Activated T-cell treated with anti-CD3 and anti-CD28 coated beads, Interleukin-2, amount 50 U/mL, for 24 hours (primary cell): ENCODE measurements at places on chromosomes 16 and 17.

DNA sequence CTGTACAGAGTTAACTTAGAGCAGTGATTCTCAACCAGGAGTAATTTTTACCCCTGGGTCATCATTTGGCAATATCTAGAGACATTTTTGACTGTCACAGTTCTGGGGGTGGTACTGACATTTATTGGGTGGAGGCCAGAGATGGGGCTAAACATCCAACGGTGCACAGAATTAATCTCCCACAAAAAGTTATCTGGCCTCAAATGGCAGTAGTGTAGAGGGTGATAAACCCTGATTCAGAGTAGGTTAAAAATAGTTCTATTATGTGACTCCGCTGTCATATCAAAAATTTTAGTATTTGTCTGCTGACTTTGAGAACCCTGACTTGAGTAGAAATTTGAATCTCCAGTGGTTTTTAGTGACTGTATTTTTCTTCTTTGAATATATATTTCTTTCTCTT is 19.1 kb downstream of the VPS35L start:
- DNase-seq, result no peak

DNA sequence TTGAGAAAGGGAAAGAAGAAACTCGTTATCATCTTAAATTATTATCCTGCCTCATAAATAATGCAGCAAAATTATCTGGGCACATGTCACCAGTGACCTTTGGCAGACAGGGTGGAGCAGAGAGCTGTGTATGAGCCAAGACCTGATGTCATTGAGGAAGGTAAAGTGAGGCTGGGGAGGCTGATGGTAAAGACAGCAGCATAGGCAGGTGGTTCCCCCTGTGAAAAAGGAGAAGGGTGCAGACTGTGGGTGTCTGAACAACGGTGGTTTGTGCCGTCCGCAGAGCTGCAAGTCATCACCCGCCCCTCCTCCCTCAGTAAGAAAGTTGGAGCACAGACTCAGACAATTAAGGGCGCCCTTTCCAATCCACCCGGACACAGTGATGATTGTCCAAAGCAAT is 30.8 kb upstream of the METTL16 start:
- DNase-seq, result no peak

GRCh38 chr17:69218986-69219385 is 9.6 kb downstream of the ABCA10 start:
- DNase-seq, result no peak

- DNase-seq, result no peak
These were observed 49.9 kb downstream of the BAIAP2 start for GRCh38 chr17:81084680-81085419.

GRCh38 chr17:77451245-77451893 is 310.6 kb downstream of the SEC14L1 start:
- peak; percentile 85 for DNase-seq

DNA sequence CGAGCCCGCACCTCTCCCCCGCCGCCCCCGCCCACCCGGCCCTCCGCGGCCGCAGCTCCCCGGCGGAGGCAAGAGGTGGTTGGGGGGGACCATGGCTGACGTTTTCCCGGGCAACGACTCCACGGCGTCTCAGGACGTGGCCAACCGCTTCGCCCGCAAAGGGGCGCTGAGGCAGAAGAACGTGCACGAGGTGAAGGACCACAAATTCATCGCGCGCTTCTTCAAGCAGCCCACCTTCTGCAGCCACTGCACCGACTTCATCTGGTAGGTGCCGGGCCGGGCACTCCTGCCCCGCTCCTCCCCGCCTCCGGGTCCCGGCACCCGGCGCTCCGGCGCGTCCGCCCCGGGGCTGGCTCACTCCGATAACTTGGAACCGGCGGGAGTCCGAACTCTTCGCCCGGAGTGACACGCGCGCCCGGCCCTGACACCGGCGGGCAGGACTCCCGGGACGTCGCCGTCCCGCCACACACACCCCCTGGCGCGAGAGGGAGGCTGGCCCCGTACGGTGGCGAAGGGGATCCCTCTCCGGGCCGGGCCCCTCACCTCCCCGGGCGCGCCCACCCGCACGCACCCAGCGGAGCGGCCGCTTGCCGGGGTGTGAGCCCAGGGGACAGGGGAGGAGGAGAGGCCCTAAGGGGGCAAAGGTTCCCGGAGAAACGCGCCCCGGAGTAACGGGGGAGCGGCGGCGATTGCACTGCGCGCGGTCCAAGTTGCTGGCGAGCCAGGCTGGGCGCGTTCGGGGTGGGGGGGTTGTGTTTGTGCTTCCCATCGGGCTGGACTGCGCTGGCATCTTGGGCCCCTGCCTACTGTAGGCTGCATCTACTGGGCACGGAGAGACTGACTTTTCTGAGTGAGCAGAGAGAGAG is 581 bp downstream of the PRKCA start:
- peak; percentile 74 for DNase-seq

DNA sequence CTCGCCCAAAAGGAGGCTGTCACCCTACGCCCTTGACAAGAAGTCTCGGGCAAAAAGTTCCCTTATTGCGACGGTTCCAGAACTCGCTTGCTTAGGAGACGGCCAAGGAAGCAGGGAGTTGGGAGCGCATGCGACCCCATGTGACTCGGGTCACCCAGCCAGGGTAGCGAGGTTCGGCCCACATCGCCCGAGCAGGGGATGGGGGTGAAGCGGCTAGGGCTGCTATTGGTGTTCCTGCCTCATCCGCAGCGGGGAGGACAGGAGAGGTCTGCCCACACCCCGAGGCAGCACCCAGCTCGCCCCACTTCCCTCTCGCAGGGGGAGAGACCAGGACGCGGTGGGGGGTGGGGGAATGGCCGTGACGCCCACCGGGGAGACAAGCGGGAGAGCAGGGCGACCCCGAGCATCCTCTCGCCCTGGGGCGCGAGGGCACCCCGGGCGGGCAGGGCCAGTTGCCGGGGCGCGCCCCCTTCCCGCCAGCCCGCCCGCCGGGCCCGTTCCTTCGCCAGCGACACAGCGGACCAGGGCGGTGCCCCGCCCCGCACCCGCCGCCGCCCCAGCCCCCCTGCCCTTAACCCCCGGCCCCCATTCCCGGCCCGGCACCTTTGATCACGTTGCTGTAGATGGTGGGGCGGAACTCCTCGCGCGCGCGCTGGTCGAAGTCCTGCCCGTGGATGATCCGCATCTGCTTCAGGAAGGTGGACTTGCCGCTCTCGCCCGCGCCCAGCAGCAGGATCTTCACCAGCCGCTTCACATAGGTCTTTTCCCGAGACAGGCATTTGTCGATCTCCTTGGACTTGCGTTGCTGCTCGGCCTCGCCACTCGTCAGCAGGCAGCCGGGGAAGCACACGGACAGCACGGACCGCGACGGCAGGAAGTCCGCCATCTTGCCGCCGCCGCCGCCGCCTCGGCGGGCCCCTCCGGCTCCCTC is 567 bp downstream of the GNA13 start:
- DNase-seq, result peak; percentile 81

- DNase-seq, result no peak
These were observed 349.4 kb downstream of the SOX9 start for GRCh38 chr17:72470121-72470705.

GRCh38 chr17:8387914-8388651 is 5.1 kb upstream of the RPL26 start:
- DNase-seq, result no peak

DNA sequence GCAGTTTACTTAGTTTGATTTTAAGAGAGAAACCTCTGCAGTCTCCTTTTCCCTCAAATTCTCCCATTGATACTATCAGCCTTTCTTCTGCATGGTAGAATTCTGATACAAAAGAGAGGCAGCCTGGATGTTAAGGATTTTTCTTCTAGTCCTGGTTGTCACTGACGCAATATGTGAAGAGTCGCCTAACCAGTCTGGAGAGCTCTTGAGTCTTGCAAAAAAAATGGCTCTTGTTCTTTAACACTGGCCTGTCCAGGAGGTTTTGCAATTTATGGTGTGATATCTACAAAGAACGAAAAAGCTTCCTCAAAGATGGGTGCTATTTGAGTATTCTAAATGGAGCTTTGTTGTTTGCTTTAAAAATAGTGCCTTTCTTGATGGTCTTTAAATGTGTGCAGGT is 28.9 kb downstream of the COX10 start:
- no peak for DNase-seq

- DNase-seq, result no peak
These were observed 80.7 kb downstream of the CDK5R1 start for GRCh38 chr17:32567511-32567910.

DNA sequence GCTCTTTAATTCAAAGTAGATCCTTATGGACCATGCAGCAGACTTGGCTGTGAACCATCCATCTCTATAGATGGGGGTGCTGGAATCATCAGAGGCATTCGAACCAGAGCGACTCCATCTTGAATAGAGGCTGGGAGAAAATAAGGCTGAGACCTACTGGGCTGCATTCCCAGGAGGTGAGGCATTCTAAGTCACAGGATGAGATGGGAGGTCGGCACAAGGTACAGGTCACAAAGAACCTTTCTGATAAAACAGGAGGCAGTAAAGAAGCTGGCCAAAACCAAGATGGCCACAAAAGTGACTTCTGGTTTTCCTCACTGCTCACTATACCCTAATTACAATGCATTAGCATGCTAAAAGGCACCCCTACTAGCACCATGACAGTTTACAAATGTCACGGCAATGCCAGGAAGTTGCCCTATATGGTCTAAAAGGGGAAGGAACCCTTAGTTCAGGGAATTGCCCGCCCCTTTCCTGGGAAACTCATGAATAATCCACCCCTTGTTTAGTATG is 89.2 kb upstream of the BRD7 start:
- DNase-seq, result no peak

GRCh38 chr16:2795395-2796143 is 2.7 kb upstream of the PRSS41 start:
- DNase-seq, result no peak

DNA sequence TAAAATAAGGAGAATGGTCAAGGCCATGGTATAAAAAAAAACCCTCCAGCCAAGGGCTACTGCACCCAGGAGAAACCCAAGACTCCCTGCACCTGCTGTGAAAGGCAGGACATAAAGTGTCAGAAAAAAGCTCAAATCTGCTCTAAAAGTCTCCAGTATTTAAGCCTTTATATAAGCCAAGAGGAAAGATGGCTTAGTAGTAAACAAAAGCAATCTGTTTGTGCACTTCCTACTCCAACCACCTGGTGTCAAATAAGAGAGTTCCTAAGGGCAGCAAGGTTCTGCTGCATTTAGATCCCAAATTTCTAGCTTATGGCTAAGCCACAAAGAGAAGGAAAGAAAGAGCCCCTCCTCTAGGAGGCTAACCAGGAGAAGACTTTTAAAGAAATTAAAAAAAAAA is 20.6 kb downstream of the ACSM1 start:
- no peak for DNase-seq

- no peak for DNase-seq
These were observed 95.6 kb upstream of the HLF start for GRCh38 chr17:55168958-55169687.

GRCh38 chr16:75371171-75371570 is 62.1 kb downstream of the CFDP1 start:
- no peak for DNase-seq

- DNase-seq, result no peak
These were observed 126.0 kb downstream of the MGAT5B start for GRCh38 chr17:76994237-76994637.

GRCh38 chr17:52147872-52148271 is 10.6 kb downstream of the CA10 start:
- DNase-seq, result no peak

DNA sequence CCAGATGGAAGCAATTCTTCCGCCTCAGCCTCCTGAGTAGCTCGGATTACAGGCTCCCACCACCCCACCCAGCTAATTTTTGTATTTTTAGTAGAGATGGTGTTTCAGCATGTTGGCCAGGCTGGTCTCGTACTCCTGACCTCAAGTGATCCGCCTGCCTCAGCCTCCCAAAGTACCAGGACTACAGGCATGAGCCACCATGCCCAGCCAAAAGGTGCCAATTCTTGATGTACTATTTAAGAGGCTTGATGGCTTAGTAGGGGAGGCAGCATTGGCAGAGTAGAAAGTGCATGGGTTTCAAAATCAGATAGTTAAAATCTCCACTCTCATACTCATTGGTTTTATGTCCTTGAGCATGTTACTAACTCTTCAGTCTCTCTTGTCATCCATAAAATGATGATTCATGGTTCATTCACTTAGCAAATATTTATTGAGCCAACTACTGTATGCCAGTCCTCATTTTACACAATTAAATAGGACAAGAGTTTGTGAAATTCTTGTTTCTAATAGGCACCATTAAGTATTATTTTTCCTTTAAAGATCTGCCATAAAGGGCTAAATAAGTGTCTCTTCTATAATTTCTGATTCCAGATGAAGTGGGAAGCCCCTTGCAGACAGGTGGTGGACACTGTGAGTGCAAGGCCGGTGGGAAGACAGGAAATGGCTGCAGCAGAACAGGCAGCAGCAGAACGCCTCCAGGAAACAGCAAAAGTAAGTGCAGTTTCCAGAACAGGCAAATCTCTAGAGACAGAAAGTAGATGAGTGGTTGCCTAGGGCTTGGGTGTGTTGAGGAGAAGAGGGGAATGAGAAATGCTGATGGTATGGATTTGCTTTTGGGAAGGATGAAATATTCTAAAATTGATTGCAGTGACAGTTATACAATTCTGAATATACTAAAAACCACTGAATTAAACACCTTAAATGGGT is 8.2 kb upstream of the RPL27 start:
- DNase-seq, result no peak

GRCh38 chr16:90012991-90013745 is 6.1 kb downstream of the DBNDD1 start:
- no peak for DNase-seq

DNA sequence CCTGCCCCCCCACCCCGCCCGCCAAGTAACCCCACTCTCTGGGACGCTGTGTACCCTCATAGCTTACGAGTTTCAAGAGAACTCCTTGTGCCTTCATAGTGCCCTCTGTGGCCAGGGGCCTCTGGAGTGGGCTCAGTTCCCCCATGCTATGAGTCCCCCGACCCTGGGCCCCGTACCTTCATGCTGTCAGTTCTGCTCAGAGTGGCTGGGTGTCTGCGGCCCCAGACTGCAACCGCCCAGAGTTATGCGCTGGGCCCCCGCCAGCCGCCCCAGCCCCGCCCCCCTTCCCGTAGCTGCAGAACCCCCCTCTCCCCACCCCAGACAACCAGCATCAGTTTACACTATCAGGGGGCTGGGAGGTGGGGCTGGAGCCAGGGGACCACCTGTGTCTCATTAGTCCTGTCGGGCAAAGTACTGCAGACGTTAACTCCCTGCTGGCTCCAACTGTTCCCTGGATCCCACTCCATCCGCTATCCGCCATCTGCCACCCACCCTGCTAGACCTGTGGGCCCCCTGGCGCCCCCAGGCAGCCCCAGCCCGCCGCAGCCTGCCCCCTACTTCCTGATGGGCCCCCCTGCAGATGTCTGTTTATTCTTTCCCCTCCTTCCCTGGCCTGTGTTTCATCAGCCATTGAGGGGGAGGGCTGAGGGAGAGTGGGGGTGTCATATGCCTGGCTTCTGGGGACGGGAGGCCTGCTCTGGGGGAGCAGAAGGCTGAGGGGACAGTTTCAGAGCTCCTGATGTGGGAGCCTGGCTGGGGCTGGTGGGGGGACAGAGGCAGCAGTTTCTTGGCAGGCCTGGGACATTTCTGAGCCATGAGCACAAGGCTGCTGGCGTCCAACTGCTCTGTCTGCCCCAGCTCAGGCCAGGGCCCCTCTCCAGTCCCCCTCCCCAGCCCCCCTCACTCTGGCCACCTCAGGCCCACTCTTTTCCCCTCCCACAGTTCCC is at the start of gene MFAP4:
Gene MFAP4 (minus strand): TSS at position 217 of the 947 bp plus-strand sequence. CDS start 35 bp downstream, at position 182.
- DNase-seq, result peak; percentile 30

- DNase-seq, result peak; percentile 94
These were observed 34.3 kb downstream of the STAT5A start for GRCh38 chr17:42322382-42323267.
